ENCODE measurements at places on chromosomes 12 and 14.

DNA sequence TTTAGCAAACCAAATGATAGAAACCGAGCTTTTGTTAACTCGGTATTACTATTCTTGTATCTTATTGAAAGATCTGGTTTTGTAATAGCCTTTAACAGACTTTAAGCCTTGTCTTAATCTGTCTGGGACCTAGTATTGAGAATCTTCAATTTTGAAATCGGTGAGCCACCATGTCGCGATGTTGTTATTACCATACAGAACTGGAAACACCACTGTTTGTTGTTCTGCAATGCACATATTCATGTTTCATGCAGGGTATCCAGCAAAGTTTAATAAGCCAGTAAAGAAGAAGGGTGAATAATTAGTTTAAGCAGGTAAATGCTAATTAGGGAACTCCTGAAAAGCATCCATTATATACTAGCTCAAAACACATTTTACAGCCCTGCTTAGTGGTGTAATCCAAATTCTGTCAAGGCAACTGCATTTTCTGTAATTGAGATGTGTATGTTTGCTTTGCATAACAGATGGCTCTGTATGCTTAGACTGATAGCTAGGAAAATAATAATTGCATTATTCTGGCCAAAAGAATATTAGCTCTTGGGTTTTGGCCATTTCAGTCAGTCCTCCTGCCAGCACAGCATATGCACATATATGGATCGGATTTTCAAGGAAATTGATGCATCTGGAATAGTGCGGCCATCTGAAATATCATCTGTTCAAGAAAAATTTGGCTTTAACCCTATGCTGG is 389.2 kb downstream of the EGLN3 start:
- no peak for DNase-seq

- DNase-seq, result no peak
Observed at GRCh38 chr12:15575671-15576541, 213.3 kb downstream of the EPS8 start.

GRCh38 chr12:75908961-75909605 is 122.5 kb downstream of the PHLDA1 start:
- no peak for DNase-seq

DNA sequence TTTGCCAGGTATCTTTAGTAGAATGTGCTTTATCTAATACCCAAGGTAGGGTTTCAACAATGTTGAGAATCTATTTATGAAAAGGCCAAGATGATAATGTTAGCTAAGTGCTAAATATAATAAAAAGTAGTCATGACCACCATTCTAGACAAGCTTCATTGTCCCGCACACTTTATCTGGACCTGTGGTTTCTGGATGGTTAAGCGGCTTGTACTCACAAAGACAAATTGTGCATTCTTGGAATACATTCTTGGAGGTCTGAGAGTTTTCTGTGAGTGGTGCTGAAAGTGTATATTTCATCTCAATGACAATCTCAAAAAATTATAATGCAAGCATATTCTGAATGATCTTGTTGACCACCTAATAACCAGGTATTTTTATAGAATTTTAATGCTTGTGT is 646.9 kb downstream of the DIO2 start:
- no peak for DNase-seq

- no peak for DNase-seq
Observed at GRCh38 chr14:53331921-53332320, 178.8 kb upstream of the DDHD1 start.

- peak; percentile 81 for DNase-seq
Observed at GRCh38 chr12:6927379-6928021, at the start of gene ATN1. ATN1 (plus strand) TSS chr12:6927959; CDS start chr12:6934002, 6,043 bp downstream.

- no peak for DNase-seq
Observed at GRCh38 chr12:115811929-115812328, 465.6 kb downstream of the MED13L start.

DNA sequence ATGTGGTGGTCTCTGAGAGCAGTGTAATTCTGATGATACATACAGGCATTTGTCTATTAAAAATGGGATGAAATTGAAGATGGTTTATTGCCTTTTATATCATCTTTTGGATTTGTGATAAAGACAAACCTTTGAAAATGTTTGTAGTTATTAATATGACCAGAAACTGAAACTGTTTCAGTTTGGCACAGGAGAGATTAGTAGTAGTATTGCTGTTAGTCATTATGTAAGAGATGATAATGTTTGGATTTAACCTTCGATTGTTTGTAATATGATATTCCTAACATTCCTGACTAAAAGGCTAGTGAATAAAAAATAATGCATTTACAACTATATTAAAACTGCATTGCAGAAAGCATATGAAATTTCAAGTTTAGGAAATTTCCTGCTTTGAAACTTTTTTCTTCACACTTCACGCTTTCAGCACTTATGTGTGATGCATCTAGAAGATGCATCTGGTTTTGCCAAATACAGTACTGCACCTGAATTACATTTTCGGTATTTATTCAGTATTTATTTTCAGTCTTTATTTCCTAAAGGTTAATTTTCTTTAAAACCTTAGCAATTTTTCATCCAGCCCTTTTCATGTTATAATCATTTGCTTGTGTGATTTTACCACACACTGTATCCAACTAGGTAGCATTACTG is 25.5 kb downstream of the ADIPOR2 start:
- no peak for DNase-seq

- DNase-seq, result no peak
Observed at GRCh38 chr12:112798048-112798760, 6.7 kb downstream of the RPH3A start.

GRCh38 chr14:61891170-61891569 is 128.9 kb downstream of the SNAPC1 start:
- no peak for DNase-seq

- DNase-seq, result peak; percentile 81
Observed at GRCh38 chr12:56206452-56207166, 15.1 kb downstream of the RNF41 start.

- no peak for DNase-seq
Observed at GRCh38 chr12:93860668-93861373, 183.6 kb downstream of the CRADD start.

GRCh38 chr12:106020736-106021135 is 118.0 kb downstream of the NUAK1 start:
- DNase-seq, result no peak

GRCh38 chr12:94418517-94418916 is 41.1 kb downstream of the CEP83 start:
- DNase-seq, result no peak

DNA sequence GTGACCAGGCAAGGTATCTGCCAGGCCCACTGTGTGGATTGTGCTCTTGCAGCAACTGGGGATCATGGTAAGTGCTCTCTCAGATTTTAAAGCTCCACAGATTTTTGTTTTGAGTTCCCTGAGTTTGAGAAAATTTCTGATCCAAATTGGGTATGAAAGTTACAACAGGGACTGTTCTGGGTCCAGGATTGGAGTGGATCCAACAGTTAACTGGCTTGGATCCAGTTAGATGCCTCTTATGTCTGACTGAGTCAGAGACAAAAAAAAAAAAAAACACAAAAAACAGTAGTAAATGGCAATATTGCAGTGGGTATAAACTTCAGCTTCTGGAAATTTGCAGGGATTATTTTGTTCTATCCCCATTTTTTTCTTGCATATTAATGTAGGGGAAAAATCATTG is 598.8 kb downstream of the C12orf50 start:
- no peak for DNase-seq

DNA sequence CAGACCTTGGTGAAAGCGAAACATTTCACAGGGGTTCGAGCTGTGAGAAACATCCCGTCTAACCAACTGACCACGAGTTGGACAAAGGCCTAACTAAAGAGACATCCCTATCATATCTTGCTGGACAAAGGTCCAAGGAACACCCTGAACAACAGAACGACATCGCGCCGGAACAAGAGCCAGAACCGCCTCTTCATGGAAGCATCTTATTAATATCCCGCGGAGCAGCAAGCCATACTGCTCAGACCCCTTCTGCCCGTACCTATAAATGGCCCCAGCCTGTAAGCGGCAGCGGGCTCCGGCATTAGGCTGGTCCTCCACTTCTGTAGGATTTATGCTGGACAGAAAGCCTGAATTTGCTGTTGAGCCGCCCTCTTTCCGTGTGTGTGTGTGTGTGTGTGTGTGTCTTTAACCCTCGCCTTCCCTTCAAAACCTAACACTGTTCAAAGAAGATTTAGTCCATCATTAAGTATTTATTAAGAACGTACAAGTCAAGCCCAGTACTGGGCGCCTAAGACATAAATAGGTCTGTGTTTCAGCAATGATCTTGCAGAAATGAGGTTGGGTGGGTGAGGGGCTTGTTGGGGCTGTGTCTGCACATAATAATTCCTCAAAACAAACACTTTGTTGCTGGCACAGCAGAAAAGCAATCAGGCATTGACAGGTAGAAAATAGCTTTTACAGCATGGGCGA is 1.9 kb downstream of the SLC6A15 start:
- no peak for DNase-seq

DNA sequence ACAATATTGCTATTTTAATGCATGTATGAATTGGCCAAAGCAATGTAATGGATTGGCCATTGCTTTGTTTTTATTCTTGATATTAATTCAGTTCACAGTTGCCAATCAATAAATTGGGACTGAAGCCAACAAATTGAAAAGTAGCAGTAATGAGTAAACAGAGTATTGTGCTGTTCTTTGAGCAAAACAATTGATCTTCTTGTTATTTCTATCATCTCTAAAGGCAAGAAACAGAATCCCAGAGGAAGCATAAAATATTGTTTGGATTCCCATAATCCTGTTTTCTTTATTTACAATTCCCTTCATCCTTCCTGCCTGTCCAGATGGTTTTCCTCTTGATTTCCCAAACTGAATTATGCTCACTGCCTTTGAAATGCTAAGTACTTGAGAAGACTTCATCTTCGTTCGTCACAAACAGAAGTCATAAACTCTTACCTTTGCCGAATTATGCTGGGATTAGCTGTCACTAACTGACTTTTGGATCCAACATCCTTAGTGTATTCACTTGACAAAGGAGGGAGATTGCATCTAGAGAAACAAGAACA is 85.9 kb downstream of the ST8SIA1 start:
- no peak for DNase-seq

- no peak for DNase-seq
Observed at GRCh38 chr14:90050271-90050670, 11.5 kb upstream of the KCNK13 start.

DNA sequence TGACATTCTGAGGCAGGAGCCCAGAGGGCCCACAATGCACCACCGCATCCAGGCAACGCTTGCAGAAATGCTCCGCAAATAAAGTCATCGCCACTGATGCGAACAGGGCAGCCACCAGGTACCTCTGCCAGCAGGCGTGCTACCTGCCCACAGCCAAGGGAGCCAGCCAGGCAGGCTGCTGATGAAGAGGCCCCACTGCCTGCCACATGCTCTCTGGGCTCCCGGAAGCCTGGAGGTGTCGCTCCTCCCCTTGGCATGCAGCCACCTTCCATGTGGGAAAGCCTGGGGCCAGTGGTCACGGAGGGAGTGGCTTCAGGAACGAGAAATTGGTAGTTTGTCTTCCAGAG is 14.7 kb downstream of the GPR132 start:
- no peak for DNase-seq

GRCh38 chr14:69715725-69716477 is 51.0 kb upstream of the SRSF5 start:
- DNase-seq, result peak; percentile 30

DNA sequence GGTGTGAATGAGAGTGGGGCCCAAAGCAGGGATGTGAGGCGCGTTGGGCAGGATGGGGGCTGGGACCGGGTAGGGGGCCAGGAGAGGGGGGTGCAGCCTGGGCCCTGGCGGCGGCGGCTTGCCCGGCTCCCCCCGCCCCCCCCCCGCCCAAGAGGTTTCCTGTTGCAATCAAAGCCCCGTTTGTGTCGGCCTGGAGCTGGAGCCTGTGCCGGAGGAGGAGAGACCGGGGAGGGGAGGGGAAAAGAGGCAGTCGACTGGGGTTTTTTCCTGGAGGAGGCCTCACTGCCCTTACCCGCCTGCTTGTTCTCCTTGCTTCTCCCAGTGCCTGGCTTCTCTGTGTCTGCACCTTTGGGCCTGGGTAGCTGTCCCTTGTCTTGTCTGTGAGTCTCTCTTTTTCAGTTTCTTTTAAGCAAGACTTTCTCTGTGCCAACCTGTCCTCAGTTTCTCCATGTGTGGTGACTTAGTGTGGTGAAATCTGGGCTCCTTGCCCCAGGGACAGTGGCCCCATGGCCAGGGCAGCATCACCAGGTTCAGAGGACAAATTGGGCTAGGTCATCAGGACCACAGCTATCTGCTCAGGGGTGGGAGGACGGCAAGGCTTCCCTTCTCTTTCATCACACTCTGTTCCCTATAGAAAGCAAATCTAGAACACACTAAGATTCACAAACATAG is 8.5 kb downstream of the RARG start:
- DNase-seq, result no peak

- DNase-seq, result no peak
Observed at GRCh38 chr14:97634751-97635150, 837.6 kb downstream of the VRK1 start.

DNA sequence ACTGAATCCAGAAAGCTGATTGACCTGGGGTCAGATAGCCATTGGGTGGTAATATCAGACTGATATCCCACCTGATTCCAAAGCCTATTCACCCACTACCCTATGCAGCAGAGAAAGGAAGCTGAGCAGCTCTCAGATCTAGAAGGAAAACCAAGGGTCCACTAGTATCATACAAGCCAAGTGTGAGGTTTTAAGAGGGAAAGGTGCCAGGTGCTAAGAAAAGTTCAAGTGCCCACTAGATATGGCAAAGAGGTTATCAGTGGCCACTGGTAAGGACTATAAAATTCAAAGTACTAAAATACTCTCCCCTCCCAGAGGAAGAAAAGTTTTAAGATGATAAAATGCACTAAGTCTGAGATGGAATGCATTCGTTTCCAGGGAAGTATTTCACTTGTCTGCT is 85.6 kb downstream of the PPM1H start:
- no peak for DNase-seq

GRCh38 chr12:99920353-99920960 is 64.3 kb downstream of the ANKS1B start:
- DNase-seq, result no peak

DNA sequence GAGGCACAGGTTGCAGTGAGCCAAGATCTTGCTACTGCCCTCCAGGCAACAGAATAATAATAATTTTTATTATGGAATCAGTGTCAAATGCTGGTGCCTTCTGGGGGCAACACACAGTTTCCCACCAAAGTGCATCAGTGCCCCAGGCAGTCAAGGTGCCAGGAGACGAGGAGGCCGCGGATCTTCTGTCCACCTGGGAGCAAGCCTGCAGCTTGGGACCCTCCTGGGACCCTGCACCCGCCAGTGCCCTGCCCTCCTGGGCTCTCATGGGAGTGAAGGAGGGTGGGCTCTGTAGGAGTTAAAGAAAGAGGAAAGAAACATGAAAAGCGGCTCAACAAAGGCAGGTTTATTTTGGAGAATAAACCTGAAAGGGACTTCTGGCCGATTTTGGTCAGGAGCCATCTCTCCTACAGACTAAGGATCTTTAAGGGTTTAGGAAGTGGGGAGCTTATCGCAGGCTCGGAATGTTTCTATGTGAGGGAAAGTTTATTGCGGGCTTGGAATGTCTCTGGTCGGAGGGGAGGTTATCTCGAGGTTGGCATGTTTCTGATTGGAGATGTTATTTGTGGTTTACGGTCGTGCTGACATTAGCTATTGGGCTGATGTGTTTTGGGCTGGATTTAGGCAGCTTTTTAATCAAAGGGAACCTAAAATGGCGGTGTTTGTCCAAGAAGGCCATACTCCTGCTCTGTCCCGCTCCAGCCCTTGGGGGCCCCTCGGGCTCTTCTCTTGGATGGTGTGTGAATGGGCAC is 1.1 kb upstream of the ASPG start:
- no peak for DNase-seq

- DNase-seq, result no peak
Observed at GRCh38 chr14:61468063-61468825, 146.9 kb downstream of the PRKCH start.

GRCh38 chr12:78210894-78211302 is 380.2 kb downstream of the NAV3 start:
- DNase-seq, result no peak

Measured in erythroblast (primary cell).